ENCODE measurements at places on chromosomes 7 and 10. TPM values are rescaled to one million over a fixed set of nuclear protein-coding genes. Genes with fewer than 3 reads are reported as not detected.

DNA sequence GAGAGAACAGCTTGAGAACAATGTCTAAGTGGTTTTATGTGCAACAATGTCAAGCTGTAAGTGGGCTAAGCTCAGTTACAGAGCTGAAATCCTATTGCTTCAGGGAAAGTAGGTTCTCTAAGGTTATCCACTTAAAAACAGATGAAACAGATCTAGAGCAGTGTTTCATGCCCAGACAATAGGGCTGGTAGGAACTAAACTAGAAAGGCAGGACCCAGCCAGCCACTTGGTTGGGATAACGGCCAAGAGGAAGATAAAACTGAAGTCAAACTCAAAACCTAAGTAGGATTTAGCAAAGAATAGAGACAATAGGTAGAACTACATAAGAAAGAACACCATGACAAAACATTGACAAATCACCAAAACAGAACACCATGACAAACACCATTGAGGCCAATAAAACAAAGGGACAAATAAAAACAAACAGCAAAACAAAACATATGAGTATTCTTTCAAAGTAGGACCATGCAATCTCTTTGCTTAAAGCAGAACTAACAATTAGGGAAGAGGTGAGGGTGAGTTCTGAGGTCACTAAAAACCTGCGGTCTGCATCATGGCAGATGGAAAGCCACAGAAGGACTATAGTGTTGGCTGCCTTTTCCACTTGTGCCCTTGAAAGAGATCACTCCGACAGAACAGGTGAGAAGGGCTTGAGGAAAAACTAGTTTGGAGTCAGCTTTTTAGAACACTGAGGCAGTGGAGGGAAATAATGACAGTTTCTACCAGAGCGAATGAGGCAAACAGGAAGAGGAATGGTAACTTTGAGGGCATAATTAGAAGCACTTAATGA is 81.0 kb downstream of the HGF start:
- no peak for DNase-seq

GRCh38 chr7:1156782-1157535 is 3.0 kb downstream of the ZFAND2A start:
- no peak for DNase-seq

DNA sequence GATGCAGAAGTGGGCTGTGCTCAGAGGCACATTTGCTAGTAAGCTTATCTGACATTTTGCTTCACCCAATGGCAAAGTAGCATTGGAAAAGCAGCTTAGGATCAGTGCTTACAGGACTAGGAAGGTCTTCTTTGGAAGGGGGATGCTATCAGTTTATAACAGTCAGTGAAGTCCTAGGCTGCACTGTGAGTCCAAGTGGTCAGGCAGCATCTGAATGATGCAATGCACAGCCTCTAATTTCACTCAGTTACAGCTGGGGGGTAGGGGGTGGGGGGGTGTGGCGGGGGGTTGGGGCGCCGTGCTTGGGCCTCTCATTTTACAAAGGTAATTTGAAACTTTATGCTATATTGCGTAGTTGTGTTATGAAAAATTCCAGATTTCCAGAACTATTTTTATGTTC is 652.3 kb upstream of the MGMT start:
- DNase-seq, result no peak

The STEAP1B gene
- total RNA-seq, result not detected

GRCh38 chr10:11164803-11165590 is 147.3 kb downstream of the CELF2 start:
- peak; percentile 93 for DNase-seq

DNA sequence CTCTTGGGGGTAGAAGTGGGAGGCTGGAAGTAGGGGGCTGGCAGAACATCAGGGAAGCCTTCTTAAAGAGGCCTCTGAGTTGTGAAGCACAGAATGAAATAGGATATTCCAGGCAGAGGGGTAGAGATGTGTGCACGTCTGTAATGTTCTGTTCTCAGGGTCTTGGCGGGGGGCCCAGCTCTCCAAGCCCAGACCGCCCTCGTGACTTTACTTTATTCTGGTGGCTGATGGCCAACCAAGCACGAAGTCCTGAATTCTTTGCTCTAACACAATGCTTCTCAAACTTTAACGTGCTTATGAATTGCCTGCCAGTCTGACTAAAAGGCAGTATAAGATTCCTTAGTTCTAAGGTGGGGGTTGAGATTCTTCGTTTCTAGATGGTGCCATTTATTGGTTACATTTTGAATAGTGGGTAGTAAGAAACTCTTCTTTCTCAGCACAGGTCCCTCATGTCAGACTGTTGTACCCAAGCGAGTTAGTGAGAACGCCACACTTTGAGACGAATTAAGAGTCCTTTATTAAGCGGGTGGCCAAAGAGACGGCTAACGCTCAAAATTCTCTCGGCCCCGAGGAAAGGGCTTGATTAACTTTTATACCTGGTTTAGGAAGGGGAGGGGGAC is 8.2 kb downstream of the PRXL2A start:
- DNase-seq, result no peak

- no peak for DNase-seq
These were observed 394.9 kb downstream of the HTR7 start for GRCh38 chr10:90462749-90463470.

Measured in activated CD8-positive, alpha-beta T cell treated with anti-CD3 and anti-CD28 coated beads for 36 hours (primary cell).